Tibial nerve (tissue), 4 donors: ENCODE measurements at places on chromosomes 7 and 10.

DNA sequence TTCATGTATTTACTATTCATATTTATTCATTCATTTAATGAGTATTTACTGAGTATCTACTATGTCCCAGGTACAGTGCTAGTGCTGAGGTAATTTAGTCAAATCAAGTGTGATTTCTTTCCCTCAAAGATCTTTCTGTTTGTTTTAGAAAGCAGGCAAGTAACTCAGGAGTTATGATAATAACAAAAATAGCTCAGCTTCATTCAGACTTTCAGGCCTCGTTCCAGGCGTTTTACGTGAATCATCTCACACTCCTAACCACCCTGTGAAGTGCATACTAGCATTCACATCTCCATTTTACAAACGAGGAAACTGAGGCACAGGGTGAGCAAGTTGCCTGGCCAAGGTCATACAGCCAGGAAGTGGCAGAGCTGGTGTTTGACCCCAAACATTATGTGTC lies 468.7 kb upstream of the C7orf33 start:
- no peak for DNase-seq

GRCh38 chr7:65287023-65287422 lies 86.6 kb upstream of the ZNF92 start:
- no peak for DNase-seq

- DNase-seq: no peak
Observed at GRCh38 chr10:51607463-51607835, 91.9 kb downstream of the CSTF2T start.

DNA sequence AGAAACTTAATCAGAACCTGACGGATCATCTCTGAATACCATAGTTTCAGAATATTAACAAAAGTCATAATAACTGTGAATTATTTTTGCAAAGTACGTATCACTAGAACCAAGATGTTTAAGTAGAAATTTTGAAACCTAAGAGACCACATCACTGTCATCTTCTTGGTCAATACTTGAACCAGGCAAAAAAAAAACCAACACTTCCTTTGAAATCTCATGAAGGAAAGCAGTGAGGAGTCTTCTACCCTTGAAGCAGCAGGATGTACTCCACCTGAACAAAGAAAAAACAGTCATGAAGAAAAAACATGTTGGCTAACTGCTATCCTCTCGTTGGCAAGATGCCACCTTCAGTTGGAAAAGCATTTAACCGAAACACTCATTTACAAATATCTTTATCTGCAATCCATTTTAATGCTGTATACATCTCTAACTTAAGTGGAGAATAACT lies 82.4 kb downstream of the SRPK2 start:
- DNase-seq: no peak

DNA sequence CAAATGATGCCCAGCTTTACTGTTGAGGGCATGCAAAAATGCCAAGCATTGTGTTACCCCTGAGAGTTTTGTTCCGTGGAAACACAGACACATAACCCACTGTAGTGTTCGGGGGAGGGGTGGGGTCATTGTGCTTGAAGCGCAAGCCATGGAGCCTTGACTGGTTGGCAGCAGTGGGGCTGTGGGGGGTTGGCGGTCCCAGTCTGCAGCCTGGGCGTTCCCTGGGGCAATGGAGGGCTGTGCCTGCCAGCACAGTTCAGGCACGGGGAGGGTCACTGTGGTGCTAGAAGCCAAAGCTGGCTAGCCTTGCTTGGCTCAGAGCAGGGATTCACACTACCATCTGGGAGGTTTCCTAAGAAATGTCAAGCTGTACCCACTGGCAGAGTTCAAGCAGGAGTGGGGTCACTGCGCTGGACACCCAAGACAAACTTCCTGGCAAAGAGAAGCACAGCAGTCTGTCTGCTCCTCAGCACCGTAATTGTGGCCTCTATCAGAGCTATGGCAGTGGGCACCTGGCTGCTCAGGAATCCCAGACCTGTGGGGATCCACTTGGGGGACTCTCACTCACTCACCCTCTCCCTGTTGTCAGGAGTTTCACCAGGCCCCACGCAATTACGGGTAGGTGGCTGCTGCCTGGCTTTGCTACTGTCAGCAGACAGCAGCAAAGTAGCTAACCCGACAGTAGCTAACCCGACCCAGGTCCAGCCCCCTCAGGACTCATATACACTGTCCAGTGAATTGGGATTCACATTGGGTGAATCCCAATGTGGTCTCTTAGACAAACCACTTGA lies 292.4 kb downstream of the ZWINT start:
- no peak for DNase-seq

GRCh38 chr10:132835848-132836233 lies 49.9 kb upstream of the NKX6-2 start:
- DNase-seq: no peak

GRCh38 chr10:117345143-117345542 lies 30.1 kb downstream of the PDZD8 start:
- DNase-seq: no peak

- no peak for DNase-seq
Observed at GRCh38 chr7:86664486-86664885, 20.8 kb downstream of the GRM3 start.

DNA sequence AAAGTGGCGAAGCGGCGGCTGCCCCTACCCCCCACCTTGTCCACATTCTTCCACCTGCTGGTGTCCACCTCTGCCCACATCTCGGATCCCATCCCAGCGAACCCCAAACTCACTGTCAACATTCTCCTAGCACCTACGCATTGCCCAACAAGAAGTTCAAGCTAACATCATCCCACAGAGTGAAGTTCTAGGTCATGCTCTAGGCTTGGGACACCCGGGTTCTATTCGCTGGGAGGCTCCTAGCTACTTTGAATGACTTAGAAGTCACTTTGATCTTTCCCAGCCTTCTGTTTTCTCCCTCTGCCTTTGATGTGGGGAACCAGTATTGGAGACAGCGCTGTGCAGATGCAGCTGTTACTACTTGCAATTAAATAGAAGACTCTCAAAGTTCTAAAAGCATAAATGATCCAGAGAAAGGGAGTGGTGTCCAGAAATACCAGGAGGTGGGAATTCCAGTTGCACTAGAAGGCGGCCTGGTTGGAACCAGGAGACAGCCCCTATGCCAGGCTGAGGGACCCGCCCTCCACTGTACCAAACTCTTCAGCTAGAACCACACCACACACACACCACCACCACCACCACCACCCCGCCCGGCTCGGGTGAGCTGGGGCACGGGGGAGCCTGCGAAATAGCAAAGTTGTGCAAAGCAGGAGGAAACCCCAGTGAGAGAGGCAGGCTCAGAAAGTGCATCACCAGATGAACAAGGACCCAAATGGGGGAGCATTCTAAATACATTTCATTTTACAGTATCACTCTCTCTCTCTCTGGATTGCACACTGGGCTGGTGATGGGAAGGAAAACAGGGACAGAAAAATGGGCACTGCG lies 5.5 kb upstream of the VGF start:
- DNase-seq: no peak

DNA sequence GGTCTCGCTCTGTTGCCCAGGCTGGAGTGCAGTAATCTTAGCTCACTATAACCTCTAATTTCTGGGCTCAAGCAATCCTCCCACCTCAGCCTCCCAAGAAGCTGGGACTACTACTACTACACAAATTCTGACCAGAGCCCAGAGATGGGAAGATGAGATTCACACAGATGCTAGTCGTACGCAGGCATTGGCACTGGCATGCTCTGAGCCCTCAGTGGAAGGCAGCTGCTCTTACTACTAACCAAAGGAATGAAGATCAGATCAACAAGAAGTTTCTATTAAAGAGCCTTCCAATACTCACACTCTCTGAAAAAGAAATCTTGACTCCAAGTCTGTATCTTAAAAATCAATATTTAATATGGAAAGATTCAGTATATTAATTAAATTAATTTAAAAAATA lies 10.7 kb downstream of the GDF2 start:
- no peak for DNase-seq

DNA sequence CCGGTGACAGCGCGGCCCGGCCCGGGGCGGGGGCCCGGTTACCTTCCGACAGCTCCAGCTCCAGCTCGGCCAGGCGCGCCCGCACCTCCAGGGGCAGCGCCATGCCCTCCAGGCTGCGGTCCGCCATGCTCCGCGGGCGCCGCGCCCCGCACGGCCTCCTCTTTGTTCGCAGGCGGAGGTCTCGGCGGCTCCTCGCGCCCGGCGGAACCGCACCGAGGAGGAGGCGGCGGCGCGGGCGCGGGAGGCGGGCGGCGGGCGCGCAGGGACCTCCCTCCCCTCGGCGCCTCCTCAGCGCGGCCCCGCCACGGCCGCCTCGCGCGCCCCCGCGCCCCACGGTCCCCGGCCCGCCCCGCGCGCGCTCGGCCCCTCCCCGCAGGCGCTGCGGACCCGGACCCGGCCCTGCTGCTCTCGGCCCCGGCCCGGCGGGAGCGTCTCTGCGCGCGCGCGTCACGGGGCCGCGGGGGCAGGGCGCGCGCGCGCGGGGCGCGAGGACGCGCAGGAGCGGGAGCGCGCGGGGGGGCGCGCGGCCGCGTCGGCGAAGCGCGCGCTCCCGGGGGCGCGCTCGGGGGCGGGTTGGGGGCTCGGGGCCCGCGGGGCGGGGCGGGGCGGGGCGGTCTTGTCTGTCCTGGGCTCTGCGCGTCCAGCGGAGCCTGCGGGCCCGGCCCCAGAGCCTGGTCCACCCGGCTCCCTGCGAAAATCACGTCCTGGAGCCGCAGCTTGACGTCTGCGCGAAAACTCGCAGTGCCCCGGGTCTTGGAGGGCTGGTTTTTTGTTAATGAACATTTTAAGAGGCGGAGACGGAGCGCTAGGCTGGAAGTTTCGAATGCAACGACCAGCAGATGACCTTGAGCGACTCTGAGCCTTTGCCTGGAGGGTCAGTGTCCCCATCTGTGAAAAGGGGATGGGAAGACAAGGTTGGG lies at the start of gene DIP2C:
Gene DIP2C, minus strand, starts transcription at position 217 of the 920 bp plus-strand sequence. Its CDS starts 90 bp downstream, at position 127.
- peak; percentile 54 for DNase-seq

GRCh38 chr7:109890622-109891021 lies 1200.3 kb upstream of the LRRN3 start:
- no peak for DNase-seq

GRCh38 chr7:4772306-4772705 lies 3.1 kb upstream of the AP5Z1 start:
- no peak for DNase-seq

DNA sequence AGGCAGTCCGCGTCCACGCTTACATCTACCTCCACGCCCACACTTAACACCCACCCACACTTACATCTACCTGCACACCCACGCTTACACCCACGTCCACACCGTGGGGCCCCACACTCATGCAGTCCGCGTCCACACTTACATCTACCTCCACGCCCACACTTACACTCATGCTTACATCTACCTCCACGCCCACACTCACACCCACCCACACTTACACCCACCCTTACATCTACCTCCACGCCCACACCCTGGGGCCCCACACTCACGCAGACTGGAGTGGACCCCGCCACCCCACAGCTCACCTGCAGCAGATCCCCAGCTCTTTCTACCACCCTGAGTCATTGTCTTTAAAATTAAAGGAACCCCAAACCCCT lies 32.4 kb upstream of the PWWP2B start:
- no peak for DNase-seq

GRCh38 chr7:28808796-28809533 lies 149.2 kb downstream of the TRIL start:
- DNase-seq: peak; percentile 16

DNA sequence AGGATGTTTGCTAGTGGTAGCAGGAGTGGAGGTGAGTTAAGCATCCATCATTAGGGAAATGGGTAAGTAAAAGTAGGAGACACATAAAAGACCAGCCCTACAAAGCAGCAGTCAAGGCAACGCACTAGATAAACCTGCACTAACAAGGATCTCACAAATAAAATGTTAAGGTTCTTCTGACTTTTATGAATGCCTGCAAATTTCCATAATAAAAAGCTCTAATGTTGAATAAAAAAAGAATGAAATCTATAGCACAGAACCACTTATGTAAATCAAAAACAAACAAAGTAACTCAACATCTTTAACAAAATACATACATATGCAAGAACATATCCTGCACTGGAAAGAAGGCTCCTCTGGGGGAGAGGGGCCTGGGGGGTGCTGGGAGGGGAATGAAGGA lies 4.6 kb downstream of the SGMS1 start:
- DNase-seq: no peak

- peak; percentile 16 for DNase-seq
Observed at GRCh38 chr7:131948434-131949053, 392.1 kb upstream of the PODXL start.

DNA sequence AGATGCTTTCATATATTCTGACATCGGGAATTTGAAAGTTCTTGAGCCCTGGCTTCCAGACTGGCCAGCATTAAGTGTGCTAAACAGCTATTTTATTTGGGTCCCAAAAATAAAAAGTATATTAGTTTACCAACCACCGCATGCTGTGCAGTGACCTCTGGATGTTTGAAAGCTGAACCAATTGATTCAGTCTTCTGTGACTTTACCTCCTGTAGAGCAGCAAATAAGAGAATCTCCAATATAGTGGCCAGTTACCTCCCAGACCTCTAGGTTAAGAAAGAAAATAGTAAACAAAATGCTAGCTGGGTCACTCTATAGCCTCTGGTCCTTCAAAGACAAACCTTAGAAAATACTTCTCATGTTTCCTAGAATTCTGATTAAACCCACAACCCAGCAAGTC lies 424.6 kb upstream of the NFE2L3 start:
- DNase-seq: no peak

DNA sequence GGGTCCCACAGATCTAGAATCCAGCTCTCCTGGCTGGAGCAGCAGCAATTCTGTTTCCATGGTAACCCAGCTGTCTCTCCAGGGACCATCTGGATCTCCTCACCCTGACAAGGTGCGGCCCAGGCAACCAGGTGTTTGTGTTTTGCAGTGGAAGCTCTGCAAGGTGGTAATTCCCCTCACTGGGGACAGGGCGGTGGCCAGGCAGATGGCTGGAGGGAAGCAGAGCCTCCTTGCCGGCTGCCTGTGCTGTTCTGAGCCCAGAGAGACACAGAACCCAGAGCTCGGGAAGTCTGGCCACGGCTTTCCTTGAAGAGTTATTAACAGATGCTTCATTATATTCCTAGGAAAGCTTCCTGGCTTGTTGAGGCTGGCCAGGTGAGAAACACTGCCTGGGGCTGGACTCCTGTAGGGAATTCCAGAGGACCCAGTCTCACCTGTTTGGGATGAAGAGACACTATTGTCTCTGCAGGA lies 118.2 kb upstream of the PPIF start:
- DNase-seq: no peak

DNA sequence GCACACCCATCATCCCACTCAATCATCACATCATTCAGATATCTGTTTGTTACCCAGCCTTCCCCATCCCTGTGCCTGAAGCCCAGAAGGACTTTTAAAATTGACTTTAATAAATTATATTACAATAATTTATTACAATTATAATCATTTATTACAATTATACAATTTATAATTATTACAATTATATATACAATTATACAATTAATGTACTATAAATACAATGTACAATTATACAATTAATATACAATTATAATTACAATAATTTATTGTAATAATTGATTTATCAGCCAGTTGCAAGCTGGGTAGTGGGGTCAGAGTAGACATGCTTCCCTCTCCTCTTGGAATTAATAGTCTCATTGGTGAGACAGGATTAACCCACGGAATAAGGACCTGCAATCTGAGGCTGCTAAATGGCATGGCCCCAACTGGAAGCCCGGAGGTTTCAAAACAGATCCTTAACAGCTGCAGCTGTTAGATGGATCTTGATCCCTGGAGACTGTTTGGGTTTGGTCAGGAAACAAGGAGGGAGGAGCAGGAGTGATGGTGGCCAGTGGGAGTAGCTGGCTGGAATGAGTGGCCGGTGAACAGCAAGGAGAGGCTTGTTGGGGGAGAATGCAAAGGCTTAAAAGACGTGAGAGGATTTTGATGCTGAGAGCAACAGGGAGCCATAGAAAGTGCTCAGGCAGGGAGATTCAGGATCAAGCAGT lies 402.8 kb upstream of the PODXL start:
- DNase-seq: no peak
